ENCODE measurements at places on chromosomes 6 and 20.

DNA sequence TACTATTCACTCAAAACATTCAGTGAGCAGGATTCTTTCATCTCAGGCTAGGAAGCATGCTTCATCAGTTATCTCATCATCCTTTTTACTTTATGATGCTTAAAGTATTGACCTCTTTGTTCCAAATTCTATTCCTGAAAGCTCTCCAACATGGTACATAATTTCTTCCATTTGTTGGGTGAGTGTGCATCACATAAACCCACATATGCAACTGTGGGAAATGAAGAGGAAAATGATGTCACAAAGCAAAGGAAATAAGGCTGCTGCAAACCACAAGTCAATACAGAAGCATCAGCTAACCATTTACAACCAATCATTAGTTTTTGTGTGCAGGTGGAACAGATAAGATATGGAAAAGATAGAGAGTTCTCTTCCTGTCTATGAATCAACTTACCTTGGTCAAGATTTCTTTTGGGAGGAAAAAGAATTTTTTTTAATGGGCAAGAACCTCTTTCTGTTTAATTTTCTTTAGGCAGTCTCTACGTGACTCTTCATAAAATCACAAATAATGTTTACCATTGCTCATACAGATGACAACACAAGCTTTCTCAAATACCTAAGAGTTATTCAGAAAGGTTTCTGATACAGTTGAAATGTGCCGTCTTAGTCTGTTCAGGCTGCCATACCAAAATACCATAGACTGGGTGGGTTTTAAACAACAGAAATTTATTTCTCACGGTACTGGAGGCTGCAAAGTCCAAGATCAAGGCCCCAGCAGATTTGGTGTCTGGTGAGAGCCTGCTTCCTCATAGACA is 259.9 kb downstream of the ADGRG6 start:
- DNase-seq, result no peak

- peak; percentile 82 for DNase-seq
These were observed 35.9 kb downstream of the DUSP22 start for GRCh38 chr6:328136-328670.

DNA sequence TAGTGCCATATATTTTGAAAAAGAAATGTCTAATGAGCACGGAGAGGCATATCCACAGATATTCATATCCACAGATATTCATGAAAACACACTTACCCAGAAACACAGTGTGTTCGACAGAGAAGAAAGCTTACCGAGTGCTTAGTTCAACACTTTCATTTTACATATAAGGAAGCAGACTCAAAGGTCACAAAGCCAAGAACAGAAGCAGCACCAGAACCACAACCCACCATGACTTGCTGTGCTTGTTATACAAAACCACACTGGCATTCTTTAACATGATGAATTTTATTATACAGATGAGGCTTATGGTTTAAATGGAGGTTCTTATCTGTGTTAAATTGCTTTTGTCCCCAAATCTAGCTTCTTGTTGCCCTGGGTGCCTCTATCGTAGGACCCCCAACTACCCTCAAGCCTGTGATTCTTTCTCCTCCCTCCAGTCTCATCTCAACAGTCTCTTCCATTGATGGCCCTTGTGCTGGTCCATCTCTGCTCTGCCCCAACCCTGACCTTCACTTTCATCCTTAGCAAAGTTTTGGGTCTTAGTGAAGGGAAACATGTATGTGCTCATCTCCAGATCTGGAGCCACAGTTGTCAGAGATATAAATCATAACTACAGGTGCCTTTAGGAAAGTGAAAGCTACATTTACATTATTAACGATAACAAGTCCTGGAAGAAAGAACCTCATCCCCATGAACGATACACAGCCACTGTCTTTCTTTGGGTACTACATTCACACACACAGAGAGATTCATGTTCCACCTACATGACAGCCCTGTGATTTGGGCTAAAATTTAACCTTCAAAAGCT is 40.0 kb downstream of the SF3B5 start:
- DNase-seq, result no peak

GRCh38 chr6:51261691-51262090 is 443.0 kb downstream of the TFAP2B start:
- no peak for DNase-seq

DNA sequence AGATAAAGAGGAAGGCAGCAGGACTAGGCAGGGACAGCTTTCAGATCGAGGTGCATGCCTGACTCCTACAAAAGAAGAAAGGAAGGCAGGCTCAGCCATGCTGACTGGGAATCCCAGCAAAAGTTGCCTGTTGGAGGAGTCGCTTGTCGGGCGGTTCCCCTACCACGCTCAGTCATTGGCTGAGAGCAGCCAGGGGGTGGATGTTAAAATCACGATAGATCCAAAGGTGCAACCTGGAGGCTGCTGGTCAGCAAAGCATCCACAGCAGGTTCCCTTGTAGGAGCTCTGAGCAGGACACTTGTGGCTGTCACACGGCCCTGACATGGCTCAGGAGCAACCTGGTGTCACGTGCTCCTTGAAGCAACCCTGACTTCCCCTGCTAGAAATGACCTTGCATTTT is 74.6 kb downstream of the ISM1 start:
- no peak for DNase-seq

- DNase-seq, result no peak
These were observed 259.5 kb downstream of the FARS2 start for GRCh38 chr6:5520796-5521195.

DNA sequence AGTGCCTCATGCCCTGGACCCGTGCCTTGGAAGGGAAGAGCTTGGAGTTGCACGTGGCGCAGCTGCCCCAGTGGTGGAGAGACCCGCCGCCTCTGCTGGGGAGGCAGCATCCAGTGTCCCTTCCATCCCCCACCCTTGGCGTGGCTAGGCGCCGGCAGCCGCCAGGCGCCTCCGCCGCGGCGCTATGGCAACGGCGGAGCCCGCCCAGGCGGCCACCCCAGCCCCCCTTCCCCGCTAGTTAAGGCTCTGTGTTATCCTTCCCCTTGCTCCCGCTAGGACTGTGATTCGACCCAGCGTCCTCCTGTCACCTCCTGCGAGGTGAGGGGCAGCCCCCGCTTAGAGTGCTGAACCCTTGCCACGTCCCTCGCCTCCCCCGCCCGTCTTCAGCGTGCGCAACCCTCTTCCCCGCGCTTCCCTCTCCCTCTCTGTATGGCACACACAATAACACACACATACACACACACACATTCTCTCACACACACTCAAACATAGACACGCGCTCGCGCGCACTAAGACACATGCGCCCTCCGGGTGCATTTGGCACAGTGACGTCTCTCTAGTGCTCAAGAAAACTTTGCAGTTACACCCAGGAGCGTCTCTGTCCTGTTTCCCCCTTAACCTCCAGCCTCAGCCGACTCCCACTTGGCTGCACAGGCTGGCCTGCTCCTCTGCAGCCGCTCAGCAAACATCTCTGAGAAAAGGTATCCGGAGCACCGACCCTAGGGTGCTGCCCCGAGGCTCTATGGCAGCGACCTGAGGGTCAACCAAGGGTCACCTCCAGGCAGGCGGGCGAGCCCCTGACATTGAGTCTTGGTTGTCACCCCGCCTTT is 8.5 kb downstream of the GRIK2 start:
- no peak for DNase-seq

GRCh38 chr6:111683157-111683556 is 77.5 kb upstream of the TRAF3IP2 start:
- DNase-seq, result no peak

GRCh38 chr6:69813508-69813907 is 16.7 kb upstream of the LMBRD1 start:
- DNase-seq, result no peak

GRCh38 chr20:13278812-13279570 is 57.9 kb downstream of the ISM1 start:
- no peak for DNase-seq

DNA sequence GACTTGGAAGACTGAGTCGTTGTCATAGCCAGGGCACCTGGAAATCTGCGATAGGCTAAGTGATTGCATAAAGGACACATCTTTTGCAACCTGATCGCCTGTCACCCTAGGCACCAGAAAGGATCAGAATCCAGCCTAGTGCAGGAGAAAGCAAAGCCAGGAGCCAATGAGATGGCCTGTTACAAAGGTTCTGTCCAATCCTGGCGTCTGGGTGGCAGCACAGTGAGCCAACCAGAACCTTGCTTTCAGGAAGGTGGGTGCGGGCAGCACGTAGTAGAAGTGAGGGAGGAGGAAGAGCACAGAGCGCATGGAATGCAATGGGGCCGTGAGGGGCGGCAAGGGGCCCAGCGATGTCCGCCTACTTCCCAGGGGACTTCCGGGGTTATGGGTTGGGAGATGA is 120.4 kb upstream of the GGTLC1 start:
- no peak for DNase-seq

- DNase-seq, result no peak
These were observed 296 bp downstream of the ADNP start for GRCh38 chr20:50930976-50931305.

DNA sequence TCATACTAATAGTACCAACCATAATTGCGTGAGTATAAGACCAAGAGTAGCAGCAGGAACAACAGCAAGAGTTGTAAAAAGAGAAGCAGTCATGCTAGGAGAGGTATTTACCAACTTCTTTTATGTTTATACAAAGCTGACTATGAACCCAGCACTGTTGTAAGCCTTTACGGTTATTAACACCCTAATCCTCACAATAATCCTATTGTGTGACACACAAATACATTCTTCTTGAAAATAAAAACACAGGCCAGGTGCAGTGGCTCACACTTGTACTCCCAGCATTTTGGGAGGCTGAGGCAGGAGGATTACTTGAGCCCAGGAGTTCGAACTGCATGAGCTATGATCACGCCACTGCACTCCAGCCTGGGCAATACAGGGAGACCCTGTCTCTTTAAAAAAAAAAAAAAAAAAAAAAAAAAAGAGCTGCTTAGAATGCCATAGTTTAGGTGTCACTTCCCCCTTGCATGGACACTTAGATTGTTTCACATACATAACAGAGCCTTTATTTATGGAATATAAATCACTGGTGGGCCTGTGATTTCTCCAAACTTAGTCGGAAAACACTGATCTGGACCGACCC is 20.2 kb downstream of the HCK start:
- DNase-seq, result no peak

DNA sequence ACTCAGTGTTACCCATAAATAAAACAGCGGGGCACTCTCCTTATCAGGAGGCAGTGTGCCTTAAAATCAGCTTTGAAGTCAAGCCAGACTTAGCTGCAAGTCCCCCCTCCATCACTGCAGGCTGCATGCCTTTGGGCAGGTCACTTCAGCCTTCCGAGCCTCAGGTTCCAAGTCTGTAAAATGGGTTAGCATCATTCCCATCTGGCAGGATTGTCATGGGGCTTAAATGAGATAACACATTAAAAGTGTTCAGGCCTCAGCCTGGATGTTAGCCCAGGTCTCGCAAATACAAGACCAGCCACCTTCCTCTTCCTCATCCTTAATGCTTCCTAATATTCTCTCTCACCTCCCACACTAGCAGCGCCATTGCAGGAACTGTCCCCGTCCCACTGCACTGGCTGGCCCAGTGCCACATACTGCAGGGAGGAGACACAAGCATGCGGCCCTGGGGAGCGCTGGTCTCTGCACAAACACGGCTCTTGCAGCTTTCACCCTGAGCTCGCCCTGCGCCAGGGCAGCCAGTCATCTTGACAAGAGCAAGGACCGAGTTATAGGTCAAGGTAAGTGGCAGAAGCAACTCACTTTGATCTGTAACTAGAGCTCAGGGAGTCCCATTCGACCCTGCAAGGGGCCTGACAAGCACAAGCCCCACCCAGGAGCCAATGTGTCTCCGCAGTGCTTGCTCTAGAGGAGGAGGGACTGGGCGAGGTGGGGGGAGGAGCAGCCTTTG is 564.6 kb upstream of the AGPAT4 start:
- no peak for DNase-seq

DNA sequence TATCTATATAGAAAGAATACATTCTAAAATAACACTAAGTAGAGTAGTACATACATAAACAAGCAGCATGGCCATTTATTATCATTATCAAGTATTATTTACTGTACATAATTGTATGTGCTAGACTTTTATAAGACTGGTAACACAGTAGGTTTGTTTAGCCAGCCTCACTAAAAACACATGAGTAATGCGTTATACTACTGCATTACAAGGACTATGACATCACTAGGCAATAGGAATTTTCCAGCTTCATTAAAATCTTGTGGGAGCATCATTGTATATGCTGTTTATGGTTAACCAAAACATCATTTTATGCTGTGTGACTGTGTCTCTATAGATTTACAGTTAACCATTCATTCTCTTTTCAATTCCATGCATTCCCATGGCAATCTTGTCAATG is 131.7 kb upstream of the HDGFL1 start:
- no peak for DNase-seq

GRCh38 chr20:41373931-41374920 is 7.6 kb upstream of the EMILIN3 start:
- no peak for DNase-seq

GRCh38 chr6:10730254-10730653 is 7.4 kb downstream of the TMEM14C start:
- DNase-seq, result no peak

GRCh38 chr6:499617-500016 is 108.1 kb downstream of the IRF4 start:
- DNase-seq, result no peak

- DNase-seq, result no peak
These were observed 149.3 kb downstream of the SLC24A3 start for GRCh38 chr20:19361790-19362189.

DNA sequence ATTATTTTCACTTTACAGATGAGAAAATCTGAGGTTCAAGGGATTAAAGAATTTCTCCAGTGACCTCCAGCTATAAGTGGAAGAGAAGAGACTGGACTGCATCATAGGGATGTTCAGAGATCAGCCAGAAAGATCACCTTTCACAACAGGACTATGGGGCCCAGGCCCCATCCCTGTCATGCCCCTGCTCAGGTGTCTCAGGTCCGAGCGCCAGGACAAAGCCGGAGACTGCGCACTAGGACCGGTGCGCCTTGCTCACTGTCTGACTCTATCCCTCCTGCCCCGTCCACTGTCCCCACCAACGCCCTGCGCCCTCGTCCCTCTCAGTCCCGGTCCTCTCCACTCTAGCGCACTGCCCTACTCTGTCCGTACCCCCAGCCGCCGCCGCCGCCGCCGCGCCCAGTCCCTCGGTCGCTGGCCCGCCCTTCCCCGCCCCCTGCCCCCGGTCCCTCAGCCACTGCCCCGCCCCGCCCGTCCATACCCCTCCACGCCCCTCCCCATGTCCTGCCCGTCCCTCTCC is 521 bp upstream of the RAD21L1 start:
- no peak for DNase-seq

- DNase-seq, result no peak
These were observed 16.1 kb upstream of the ZNF217 start for GRCh38 chr20:53609491-53610445.

- peak; percentile 31 for DNase-seq
These were observed 73.3 kb downstream of the MAN1A1 start for GRCh38 chr6:119276211-119276610.

GRCh38 chr20:59007665-59008511 is 834 bp upstream of the CTSZ start:
- no peak for DNase-seq

DNA sequence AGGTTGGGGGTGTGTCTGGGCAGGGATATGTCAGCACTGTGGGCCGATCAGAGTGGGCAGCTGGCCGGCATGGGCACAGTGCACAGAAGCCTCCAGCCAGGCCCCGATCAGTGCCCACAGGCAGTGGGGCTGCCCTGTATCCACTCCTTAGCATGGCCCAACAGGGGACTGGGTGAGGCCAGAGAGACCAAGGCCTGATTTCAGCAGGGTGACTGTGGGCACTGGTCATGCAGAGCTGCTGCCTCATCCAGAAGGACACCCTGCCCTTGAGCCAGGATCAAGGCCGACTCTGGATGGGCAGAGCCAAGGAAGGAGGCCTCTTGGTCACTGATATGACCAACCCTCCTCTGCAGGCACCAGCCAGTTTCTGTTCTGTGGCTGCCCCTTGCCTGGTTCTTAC is 159.7 kb downstream of the CDH4 start:
- DNase-seq, result no peak
